ENCODE measurements at places on chromosomes 12 and 14.

DNA sequence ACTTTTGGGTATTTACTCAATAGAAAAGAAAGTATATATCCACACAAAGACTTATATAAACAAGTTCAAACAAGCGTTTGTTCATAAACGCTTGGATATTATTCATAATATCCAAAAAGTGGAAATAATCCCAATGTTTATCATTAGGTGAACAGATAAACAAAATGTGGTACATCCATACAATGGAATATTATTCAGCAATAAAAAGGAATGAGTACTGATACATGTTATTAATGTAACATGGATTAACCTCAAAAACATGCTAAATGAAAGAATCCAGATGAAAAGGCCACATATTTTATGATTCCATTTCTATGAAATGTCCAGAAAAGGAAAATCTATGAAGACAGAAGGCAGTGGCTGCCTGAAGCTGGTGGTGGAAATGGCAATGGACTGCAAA lies 16.8 kb upstream of the MYH7 start:
- DNase-seq: no peak

DNA sequence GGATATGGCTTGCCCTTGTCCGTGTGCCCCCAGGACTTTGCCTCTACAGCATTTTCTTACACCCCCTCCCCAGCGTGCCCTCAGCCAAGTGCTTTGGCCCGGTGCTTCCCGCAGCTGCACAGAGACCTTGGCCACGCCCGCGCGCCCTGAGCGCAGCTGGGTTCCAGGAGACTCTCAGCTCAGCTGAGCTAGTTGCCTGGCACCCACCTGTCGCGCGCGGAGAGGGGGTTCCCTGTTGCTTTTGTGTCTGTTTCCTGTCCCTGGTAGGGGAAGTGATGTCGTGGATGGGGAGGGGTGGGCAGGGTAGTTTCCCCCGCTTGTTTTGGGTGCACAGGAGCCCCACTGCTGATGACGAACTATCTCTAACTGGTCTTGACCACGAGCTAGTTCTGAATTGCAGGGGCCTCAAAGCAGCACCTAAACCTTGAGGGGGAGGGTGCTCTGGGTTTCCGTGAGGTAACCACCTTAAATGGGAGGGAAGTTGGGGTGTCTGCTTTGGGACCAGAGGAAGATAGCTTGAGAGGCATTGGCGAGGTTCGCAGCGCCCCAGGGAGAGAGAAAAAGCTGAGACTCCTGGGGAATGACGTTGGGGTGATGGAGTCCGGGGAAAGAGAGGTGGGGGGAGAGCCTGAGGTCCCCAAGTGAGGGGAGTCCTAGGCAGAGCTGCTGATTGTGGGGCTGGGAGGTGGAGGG lies 1.5 kb downstream of the DIO3 start:
- DNase-seq: no peak

DNA sequence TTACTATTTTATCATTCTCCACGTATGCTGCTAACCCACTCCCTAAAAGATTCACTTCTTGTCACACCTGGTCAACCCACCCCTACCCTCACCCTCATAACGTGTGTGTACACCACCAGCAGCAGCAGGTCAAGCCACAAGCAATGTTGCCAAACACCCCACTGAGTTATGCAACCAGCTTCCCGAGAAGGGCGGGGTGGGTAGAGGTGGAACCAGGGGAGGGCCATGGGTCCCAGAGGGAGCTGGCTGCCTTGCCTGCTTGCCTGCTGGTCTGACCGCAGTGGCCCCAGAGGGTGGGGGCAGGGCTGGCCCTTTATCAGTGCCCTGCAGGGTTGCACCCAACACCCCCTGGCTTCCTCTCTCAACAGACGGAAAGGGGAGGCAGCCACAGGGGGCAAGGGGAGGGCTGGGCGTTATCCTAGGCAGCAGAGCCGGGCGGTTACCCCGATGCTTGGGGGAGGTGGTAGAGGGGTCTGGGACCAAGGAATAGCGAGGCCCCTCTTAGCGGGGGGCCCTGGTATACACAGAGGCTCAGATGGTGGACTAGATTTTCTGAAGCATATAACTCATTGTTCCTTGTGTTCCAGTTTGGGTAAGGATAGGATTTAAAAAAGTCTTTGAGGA lies 3.5 kb upstream of the NFE2 start:
- no peak for DNase-seq

DNA sequence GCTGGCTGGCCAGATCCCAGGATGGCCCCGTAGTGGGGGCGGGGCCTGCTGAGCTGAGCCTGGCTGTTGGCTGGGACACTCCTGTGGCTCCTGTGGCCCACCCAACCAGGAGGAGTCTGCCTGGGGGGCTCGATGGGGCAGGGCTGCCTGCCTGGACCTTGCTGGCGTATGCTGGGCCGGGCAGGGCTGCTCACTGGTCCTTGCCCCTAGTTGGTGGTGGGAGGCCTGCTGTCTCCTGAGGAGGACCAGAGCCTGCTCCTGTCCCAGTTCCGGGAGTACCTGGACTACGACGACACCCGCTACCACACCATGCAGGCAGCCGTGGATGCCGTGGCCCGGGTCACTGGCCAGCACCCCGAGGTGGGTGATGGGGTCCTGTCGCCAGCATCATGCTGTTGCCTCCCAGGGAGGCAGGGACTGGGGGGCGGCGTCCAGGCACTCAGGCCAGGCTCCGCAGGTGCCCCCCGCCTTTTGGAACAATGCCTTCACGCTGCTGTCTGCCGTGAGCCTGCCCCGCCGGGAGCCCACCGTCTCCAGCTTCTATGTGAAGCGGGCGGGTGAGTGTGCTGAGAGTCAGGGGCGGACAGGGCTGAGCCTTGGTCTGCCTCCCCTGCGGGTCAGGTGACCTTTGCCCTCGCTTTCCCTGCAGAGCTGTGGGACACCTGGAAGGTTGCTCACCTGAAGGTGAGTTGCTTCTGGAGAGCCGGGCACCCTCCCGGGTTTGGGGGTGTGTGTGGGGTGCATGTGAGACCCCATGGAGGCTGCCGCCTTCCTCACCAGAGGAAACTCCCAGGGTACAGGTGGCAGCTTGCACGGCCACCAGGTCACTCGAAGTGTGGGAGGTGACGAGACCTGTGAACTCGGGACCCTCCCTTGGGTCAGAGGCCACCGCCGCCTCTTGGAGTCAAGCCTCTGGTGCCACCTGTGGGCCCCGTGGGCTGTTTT lies 3.4 kb downstream of the NOC4L start:
- DNase-seq: no peak

DNA sequence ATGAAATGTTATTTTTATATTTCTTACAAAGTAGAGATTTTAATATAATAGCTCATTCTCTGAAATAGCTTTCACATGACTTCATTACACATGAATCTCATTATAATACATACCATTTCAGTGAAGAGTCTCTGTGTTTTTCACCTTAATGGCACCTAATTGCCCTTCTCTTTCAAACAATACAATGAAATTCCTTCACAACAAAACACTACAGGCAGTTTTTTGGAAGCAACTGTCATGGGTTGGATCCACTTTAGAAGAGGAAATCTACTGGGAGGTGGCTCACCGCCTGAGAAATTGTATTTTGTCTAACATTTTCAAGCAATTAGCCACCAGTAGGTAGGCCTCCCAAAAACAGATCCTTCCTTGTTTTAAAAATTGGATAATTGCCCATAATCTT lies 40.3 kb upstream of the RGS6 start:
- no peak for DNase-seq

DNA sequence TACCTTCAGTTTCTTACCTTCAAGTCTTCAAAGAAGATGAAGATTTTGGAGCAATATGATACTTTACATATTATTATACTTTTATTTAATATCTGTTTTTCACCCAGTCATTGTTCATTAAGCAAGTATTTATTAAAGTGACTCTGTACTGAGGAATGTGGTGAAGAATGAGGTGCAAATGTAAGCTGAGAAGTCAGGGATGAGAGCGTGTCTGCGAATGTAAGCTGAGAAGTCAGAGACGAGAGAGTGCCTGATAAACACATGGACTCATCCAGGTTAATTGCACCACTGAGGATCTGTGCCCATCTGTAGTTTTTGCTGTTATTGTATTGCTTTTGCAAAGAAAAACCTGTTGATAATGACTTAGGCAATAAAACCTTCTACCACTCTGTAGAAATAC lies 211.9 kb upstream of the FAR2 start:
- no peak for DNase-seq

- DNase-seq: no peak
Observed at GRCh38 chr12:12723681-12724420, 6.7 kb downstream of the CDKN1B start.

DNA sequence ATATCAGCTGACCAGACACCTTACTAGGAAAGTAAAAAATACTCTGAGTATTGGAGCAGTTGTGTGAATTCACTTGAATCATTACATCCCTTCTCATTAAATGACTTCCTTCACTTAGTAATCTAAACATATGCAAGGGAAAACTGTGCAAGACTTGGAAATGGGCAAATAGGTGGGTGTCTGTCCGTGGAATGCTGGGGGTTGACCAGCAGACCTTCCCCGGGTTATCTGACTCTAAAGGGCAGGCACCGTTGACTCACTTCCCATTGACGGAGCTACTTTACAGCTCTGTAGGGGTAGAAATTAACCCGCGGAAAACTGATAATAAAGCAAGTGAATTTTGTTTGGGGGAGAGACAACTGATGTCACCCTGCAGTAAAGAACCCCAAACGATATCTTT lies 199.3 kb downstream of the TTC7B start:
- DNase-seq: no peak

- no peak for DNase-seq
Observed at GRCh38 chr12:76337583-76337982, 10.6 kb downstream of the BBS10 start.

GRCh38 chr14:29518335-29518734 lies 409.3 kb downstream of the PRKD1 start:
- no peak for DNase-seq

- no peak for DNase-seq
Observed at GRCh38 chr14:71734076-71734475, 198.2 kb upstream of the RGS6 start.

DNA sequence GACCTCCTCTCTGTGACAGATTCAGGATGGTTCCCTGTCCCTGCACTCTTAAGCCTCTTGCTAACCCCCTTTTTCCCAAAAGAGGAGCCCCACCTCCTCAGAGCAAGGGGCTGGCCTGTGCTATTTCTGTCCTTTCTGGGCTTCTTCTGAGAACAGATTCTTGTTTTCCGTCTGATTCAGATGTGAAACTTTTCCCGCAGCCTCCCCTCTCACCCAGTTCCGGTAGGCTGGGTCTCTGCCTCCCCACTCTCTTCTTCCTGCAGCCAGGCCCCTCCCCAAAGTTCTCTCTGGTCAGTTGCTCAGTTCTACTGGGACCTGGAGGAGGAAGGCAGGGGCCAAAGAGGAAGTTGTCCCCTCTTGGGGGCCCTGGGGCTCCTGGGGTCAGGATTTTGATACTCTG lies 11.8 kb downstream of the PDE1B start:
- DNase-seq: no peak

GRCh38 chr14:68520637-68521556 lies 272.0 kb downstream of the ZFP36L1 start:
- DNase-seq: no peak

GRCh38 chr14:78863143-78863542 lies 693.0 kb downstream of the NRXN3 start:
- no peak for DNase-seq

GRCh38 chr12:121095544-121096198 lies 37.0 kb upstream of the P2RX7 start:
- DNase-seq: peak; percentile 69

DNA sequence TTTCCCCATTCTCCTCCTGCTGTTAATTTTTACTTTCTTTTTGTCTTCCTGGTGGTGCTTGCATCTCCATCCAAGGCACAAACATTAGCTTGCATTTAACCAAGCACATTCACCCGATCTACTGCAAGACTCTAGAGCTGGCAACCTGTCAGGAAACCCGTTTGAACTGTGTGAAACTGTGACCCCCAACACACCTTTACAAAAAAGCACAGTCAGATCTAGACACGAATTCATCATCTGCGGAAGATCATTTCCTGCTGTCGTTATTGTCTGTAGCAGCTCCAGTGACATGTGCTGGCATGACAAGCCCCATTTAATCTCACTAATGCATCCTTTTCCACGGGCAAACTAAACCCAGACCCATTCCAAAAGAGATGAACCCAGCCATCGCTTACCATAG lies 340.5 kb downstream of the VRK1 start:
- DNase-seq: no peak

DNA sequence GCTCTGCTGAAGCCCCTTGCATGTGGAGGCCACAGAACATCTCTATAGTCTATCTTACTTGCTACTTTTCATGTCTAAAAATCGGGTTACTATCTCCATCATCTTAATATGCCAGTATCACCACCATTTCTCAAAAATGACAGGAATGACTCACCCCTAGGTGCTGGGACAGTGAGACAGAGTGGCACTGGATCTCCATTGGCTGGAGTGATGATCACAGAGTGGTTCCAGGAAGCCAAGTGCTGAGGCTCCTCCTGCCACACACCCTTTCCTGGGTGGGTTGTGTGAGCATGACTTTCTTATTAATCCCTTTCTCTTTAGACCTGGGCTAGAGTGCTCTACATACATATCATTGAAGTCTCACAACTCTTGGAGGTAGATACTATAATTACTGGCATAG lies 3.3 kb upstream of the ASCL1 start:
- no peak for DNase-seq

GRCh38 chr14:103393676-103394626 lies 8.7 kb downstream of the MARK3 start:
- DNase-seq: no peak

- DNase-seq: no peak
Observed at GRCh38 chr12:131223791-131224225, 270.1 kb downstream of the ADGRD1 start.

GRCh38 chr12:113190761-113191160 lies 5.2 kb downstream of the RITA1 start:
- no peak for DNase-seq

- no peak for DNase-seq
Observed at GRCh38 chr12:6779708-6780432, 7.5 kb downstream of the LAG3 start.

DNA sequence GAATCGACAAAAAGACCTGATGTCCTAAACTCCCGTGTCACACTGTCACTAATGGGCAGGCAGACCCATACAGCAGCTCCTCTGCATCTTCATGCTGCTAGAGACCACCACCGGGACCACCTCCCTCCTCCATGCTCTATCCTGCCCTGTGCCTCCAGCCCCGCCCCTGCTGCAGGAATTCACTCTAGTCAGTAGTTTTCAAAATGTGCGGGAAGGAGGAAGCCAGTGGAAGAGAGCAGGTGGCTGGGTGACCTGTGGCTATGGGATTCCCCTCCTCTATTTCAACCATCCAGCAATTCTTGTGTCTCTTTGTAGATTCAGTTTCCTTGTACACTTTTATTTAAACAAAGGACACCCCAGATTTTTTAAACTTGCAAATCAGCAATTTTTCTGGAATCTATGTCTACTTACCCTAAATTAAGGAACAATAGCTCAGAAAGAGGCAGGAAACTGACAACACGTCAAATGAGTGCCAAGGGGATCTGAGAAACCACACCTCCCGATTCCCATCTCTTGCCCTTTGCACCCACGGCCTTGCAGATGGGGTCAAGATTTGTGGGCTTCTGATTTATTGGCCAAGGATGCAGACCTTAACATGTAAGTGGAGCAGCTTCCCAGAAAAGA lies 20.4 kb upstream of the MAP1LC3B2 start:
- DNase-seq: no peak

GRCh38 chr12:47557386-47557785 lies 148.4 kb downstream of the RPAP3 start:
- no peak for DNase-seq
